Activated CD4-positive, alpha-beta memory T cell treated with anti-CD3 and anti-CD28 coated beads for 36 hours (primary cell): ENCODE measurements at places on chromosomes 4 and X.

DNA sequence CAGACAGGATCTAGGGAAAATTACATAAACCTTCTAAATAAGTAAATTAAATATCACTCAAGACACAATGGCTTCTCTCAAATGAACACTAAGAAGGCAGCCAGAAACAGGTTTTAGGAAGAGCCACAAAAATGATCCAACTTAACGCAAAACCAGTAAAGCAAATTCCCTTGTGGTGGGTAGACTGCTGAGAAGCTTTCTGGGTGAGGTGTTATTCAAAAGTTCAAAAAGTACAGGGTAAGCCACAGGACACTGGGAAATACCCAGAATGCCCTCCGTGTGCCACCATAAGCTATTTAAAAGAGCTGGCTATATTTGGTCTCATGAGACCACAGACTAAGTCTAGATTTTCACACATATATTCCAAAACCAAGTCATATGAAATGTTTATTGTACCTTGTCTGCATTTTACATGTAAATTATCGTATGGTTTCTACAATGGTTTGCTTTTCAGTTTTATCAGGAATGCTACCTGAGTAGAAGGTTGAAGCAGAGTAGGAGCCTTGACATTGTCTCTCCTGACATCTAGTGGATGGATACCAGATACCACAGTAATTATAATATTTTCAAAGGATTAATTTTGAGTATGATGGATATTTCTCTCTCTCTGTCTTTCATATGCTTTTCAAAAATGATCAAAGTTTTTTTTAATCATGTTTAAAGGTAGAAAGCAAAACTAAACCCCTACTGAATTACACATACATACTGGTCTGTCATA lies 109.3 kb upstream of the KLHL13 start:
- DNase-seq: no peak

DNA sequence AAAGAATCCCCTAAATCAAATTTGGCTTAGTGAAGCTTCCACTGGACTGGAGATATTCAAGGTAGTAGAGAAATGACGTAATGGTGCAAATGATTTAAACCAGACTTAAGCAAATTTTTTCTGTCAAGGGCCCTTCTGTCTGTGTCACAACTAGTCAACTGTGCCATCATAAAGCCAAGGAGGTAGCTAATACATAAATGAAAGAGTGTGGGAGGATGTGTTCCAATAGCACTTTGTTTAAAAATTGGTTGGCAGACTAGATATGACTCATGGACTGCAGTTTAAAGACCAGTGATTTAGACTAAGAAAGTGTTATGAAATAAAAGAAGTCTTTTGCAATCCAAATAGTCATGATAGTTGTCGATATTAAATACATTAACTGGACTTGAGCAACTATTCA lies 24.3 kb upstream of the TEX13C start:
- no peak for DNase-seq

DNA sequence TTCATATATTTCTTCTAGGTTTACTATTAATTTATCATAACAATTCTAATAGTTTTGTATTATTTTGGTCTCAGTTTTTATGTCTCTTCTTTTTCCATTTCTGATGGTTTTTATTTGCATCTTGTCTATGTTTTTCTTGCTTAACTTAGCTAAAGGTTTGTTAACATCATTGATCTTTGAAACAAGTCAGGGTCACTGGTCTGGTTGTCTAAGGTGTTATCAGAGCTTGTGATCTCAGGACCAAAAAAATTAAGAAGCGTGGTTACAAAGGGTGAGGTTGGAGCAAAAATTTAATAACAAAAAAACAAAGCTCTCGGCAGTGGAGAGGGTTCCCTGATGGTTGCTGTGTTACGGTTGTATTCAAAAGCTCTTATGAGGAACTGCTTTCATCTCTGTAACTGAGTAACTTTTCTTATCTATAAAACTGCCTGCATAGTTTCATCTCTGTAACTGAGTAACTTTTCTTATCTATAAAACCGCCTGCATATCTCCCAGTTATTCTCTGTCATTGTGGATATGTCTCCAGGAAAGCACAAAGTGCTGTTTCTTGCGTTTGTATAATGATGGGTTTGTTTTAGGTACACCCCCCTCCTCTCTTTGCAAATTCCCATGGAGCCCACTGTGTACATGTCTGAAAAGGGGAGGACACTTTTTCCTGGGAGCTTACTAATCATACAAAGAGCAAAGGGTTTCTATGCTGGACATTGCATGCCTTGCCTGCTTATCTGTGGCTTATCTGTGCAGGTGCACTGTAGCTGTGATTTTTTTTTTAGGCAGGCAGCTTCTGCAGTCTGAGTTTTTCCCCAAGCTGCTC lies 62.4 kb upstream of the UGT2B15 start:
- no peak for DNase-seq

- no peak for DNase-seq
These were observed 6.9 kb downstream of the CXCL6 start for GRCh38 chr4:73843369-73843768.

GRCh38 chrX:109600237-109600651 lies 24.7 kb downstream of the KCNE5 start:
- DNase-seq: no peak

DNA sequence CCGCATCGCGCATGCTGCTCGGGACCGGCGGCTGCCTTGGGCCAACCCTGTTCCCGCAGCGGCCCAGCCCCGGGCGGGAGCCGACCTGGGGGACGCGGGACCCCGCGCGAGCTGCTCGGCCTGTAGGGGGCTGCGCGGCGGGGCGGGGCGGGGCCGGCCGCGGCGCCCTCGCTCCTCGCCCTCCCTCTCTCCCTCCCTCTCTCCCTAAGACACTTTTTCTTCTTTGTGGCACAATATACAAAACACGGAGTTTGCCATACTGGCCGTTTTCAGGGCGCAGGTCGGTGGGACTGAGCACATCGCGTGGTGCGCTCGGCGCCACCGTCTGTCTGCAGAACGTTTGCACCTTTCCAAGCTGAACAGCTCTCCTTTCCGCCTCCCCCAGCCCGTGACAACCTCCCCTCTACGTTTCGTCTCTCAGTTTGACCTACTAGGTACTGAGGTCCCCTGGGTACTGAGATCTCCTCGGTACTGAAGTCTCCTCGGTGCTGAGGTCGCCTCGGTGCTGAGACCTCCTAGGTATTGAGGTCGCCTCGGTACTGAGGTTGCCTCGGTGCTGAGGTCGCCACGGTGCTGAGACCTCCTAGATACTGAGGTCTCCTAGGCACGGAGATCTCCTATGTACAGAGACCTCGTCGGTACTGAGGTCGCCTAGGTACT lies 261.1 kb upstream of the PLCXD1 start:
- DNase-seq: peak; percentile 22

GRCh38 chr4:151664289-151664688 lies 96.5 kb downstream of the GATB start:
- DNase-seq: no peak

- DNase-seq: no peak
These were observed 183.8 kb upstream of the VCX3A start for GRCh38 chrX:6718766-6719165.

DNA sequence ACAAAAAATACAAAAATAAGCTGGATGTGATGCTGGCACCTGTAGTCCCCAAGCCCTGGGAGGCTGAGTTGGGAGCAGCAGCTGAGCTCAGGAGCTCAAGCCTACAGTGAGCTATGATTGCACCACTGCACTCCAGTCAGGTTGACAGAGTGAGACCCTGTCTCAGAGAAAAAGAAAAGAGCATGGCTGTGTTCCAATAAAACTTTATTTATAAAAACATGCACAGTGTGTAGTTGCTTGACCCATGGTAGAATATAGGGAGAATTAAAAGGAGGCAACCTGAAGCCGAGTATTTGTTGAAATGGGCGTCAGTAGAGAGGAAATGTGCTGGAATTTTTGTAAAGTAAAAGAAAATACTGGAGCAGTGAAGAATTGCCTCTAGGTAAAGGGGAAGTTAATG lies 27.0 kb downstream of the GYG2 start:
- DNase-seq: no peak

DNA sequence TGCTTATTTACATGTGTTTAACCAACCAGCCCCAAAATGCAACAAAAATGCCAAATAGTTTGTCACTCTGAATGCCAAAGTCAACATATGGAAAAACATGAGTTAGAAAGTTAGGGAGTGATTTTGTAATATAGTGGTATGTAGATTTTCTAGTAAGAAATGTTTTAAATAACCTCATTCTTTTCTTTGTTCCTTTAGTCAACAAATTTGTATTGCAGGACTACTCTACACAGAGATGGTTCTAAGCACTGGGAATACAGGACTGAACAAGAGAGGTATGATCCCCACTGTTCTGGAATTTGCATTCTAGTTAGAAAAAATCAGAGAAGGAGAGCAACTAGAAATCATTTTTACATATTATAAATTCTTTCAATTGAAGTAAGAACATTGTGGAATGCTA lies 218.8 kb upstream of the ANXA10 start:
- no peak for DNase-seq

- DNase-seq: no peak
These were observed 78.7 kb upstream of the TET2 start for GRCh38 chr4:105067946-105068345.

GRCh38 chr4:111228396-111228795 lies 605.5 kb upstream of the PITX2 start:
- no peak for DNase-seq

- DNase-seq: no peak
These were observed 102.0 kb upstream of the MAPK10 start for GRCh38 chr4:86461849-86462248.

DNA sequence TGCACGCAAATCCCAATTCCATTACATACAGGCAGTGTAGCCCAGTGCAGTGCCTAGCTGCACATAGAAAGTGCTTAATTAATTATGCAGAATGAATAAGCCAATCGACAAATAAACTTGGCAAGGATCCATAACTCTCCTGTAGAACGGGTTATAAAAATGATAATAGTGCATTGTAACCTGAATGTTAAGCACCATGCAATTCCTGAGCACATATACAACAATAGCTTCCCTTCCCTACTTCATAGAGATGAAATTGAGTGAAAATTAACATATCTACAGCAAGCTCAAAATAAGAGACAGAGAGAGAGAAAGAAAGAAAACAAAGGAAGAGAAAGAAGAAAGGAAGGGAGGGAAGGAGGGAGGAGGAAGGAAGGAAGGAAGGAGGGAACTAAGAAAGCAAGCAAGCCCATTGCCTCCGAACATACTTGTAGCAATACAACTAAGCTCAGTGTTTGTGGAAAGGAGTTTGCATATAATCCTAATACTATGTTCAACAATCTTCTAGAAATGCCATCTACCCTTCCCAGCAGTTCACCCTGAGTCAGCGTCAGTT lies 1074.0 kb upstream of the LCORL start:
- DNase-seq: no peak

GRCh38 chr4:184420881-184421416 lies 53.4 kb downstream of the IRF2 start:
- peak; percentile 41 for DNase-seq

DNA sequence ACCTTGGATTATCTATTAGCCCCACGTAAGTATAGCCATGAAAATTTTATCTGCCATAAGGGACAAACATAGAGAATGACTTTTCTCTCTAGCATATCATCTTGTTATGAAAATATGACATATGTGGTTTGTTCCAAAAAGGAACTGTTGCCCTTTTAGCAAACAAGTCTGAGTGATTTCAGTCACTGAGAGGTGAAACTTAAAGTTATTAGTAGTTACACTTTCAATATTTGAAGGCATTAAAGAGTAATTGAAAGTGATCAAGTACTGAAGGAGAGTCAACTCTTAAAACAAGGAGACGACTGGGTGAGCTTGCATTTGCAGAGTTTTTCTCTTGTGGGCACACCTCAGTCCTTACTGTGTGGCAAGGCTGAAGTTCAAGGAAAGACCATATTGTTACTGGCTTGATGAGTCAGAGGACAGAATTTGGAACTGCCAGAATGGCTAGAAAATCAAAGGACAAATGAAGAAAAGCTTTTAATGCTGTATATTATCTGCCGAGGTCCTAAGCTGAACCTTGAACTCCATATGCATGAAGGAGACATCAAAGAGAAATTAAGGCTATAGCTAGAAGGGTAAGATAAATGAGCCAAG lies 205.1 kb upstream of the EMCN start:
- DNase-seq: no peak

DNA sequence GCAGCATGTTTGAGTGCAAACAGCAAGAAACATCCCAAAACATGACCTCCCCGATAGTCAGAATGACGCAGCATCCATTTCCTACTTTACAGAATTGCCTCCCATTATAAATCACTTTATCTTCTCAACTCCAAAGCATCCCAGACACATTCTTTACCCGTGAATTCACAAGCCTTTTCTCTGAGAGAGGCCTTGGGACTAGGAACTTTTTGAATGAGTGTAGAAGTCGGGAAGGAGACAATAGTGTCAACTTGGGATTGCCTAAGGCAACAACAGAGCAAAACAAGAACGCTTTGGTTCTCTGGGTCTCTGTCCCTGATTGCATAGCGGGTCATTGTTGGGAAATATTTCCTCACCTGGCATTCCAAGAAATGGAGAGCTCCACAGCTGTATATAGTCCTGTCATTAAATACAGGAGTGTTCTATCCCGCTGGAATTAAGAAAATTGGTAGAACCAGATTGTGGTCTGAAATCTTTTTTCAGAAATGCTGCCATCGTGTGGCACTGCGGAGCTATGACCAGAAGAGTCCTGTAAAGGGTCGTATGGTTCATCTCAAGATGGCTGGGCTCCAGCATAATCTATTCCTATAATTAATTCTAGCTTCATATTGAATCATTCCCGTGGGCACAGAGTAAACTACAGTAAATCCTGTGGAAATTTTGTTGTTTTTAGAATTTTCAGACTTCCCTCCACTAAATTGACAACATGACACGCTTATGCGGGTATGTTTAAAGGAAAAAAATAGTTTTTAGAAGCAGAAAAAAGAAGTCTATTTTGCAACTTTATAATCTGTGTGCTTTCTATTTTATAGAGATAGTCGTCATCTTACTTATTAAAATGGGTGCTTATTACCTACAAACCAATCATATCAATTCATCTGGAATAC lies 2.0 kb upstream of the SPP1 start:
- DNase-seq: peak; percentile 51

DNA sequence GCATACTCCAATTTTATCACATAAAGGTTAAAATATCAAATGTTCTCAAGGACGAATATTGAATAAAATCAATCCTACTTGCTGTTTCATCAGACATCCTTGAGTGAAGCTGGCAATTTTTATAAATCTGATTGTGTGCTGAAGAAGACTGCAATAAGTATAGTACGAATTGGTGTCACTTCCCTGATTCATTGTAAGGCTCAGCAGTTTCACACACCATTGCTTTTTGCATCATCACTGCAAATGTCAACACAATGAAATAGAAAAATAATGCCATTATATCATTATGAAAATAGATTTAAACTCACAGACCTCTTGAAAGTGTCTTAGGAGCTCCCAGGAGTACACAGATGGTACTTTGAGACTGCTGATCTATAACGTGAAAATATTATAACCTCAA lies 172.5 kb downstream of the ANKRD50 start:
- no peak for DNase-seq

DNA sequence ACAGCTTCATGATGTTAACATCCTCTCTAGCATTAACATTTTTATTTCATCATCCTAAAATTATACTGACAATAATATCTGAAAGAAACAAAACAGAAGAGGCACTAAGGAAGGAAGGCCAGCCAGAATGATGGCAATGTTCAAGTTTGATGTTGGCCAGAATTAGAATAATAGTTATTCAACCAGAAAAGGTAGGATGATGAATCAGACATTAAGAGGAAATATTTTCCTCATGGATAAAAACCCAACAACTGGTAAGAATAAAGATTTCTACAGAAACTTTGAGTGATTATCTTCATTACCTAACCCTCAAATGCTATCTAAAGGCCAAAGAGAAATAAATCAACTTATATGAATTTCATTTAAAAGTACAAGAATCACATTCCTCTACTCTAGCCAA lies 105.2 kb downstream of the PDE5A start:
- no peak for DNase-seq
